CD4-positive, alpha-beta T cell treated with Interleukin-4 for 1 hour (primary cell): ENCODE measurements at places on chromosomes 1 and 21.

- DNase-seq = no peak
Observed at GRCh38 chr1:82598337-82598736, 797.6 kb downstream of the ADGRL2 start.

- peak; percentile 55 for DNase-seq
Observed at GRCh38 chr1:37673920-37674319, 18.4 kb upstream of the CDCA8 start.

DNA sequence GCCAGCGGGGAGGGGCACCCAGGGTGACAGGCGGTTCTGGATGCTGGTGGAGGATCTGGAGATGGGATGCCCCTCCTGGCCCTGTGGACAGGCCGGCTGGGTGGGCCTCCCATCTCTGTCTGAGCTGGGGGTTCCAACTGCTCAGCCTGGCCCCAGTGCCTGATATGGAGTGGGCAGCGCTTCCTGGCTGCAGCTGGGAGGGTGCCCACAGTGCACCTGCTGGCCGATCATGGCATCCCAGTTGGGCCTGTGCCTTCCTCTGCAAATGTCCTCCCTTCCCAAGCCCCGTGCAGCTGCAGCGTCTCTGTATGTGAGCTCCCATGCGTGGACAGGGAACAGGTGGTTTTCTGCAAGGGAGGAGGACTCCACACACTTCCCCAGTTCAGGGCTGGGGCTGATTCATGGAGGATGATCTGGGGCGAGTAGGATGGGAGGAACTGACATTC, 2.1 kb downstream of the PFKL start:
- no peak for DNase-seq

DNA sequence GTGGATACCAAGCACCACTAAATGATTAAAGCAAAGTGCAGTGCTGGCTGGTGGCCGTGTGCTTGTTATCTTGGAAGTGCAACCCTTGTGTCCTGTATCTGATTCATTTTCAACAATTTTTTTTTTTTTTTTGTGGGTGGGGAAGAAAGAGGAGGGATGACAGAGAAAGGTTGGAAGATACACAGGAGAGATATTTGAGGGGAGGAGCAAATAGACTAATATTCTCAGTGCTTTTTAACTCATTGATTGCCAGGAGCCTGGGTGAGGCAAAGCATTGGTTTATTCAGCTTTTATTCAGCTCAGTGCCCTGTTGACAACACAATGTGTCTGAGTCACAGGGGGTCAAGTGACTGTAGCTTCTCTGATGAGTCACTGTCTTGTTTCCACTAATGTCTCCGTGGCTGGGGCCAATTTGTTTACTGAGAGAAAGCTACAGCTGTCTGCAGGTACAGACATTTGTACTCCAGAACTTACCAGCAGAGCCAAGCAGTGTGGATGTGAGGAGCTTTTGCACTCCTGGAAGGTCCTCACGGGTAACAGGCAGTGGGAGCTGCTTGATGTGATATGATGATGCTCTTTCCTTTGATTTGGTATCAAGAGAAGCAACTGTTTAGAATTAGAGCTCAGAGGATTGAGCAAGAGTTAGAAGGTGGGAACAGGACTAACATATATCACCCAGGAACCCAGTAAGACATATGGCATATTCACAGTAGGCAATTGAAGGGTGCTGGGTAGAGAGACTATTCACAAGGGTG, 23.6 kb upstream of the DNM3 start:
- DNase-seq = no peak

GRCh38 chr1:221704306-221704705, 37.6 kb downstream of the DUSP10 start:
- DNase-seq = no peak

GRCh38 chr1:204080163-204080903, 7.4 kb downstream of the SOX13 start:
- no peak for DNase-seq

DNA sequence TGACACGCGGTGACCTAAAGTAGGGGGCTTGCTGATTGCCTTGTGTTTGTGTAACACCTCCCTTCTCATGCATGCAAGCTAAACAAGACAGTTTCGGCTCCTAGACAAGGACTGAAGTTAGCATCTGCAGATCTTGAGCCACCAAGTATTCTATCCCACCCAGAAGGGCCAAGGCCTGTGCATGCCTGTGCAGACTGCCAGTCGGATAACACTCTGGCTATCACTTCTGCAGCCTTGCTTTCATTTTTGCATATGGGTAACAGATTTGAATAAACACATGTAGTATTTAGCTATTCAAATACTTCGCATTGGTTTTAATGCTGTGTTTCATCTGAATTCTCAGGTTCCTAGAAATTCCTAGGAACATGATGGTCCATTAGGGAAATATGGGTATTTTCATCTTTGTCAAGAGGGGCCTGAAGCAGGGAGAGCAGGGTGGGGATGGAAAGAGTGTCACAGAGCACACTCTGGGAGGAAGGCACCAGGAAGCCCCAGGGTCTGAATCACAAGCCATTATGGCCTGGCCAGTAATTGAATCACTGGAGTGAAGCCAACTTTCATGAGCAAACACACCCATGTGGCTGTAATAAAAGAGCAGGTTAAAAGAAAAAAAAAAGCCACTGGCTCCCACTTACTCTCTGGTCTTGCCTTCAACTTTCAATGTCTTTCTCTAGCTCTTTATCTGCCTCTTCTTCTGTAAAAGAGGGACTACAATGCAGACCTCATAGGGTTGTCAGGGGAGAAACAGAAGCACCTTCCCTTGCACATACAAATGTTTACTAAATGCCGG, 28.3 kb downstream of the GADD45A start:
- DNase-seq = no peak

DNA sequence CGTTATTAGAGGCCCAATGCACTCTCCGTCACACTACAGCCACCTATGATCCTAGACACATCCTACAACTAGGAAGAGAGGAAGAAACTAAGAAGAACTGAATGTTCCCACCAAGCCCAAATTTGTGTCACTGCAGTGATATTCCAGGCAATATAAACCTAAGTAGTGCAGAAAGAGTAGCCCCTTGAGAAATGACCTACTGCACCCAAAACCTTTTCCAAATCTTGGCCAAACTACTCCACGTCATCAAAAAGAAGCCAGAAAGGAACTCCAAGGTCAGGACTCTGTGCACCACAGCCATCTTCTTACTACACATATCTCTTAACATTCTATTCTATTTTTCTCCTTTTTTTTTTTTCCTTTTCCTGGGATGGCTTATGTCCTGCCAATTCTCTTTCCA, 60.2 kb downstream of the ADAMTS1 start:
- no peak for DNase-seq

DNA sequence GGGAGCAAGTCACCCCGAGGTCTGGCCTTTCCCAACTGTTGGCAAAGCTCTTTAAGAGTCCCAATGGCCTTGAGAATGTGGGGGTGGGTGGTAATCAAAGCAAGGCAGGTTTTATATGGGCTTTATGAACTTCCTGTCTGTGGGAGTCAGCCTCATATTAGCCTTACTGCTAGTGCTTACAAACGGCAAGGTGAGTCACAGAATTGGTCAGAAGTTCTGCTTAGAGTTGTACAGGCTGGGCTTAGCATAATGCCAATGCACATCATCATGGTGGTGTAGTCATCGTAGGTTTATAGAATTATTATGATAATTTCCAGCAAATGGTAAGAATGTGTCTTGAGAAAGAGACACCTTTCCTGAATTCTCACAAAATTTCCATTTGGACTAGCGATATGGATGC, 192.7 kb upstream of the KIAA0040 start:
- DNase-seq = no peak

- DNase-seq = no peak
Observed at GRCh38 chr1:207407655-207408260, 46.4 kb upstream of the CR2 start.

DNA sequence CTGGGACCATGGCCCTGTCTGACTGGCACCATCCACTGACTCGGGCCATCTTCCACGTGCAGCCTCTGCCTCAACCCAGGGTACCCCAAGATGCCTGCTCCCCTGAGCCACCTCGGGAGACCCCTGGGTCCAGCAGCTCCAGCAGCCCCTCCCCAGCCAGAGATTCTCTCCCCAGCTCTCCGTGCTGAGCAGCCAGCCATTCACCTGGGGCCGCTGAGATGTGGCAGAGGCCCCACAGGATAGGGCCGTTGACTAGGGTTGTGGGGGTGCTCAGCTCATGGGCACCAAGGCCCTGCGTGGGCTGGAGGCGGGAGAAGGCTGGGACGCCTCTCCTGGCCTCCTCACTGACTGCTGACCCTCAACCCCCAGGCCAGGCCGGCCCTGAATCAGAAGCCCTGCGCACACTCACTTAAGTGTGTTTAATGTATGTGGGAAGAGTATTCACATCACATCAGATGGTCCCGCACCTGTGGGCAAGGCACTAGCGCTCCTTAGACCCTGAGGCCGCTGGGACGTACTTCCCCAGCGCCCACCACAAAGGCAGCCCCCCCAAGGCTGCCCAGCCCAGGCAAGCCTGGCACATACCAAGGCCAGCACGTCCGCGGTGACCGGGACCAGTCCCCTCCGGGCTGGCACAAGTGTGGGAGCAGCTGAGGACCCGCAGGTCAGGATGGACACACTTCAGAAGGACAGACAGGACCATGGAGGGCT, 27.8 kb downstream of the SLC19A1 start:
- DNase-seq = no peak

DNA sequence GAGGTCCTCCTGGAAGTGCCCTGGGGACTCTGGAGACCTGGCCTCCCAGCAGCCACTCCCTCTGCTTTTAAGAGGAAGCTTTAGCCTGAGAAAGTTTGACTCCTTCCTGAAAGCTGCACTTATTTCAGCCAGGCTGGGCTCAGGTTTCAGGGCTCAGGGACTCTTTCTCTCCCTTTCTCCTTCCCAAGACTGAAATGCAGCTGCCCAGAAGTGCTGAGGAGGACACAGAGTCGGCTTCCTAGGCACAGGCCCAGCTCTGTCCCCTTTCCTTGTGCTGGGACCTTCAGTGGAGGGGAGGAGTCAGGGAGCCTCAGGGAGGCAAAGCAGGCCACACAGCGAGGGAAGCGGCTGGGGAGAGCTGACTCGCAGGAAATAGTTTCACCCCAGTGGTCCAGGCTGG, 137.3 kb downstream of the NAV1 start:
- DNase-seq = no peak

DNA sequence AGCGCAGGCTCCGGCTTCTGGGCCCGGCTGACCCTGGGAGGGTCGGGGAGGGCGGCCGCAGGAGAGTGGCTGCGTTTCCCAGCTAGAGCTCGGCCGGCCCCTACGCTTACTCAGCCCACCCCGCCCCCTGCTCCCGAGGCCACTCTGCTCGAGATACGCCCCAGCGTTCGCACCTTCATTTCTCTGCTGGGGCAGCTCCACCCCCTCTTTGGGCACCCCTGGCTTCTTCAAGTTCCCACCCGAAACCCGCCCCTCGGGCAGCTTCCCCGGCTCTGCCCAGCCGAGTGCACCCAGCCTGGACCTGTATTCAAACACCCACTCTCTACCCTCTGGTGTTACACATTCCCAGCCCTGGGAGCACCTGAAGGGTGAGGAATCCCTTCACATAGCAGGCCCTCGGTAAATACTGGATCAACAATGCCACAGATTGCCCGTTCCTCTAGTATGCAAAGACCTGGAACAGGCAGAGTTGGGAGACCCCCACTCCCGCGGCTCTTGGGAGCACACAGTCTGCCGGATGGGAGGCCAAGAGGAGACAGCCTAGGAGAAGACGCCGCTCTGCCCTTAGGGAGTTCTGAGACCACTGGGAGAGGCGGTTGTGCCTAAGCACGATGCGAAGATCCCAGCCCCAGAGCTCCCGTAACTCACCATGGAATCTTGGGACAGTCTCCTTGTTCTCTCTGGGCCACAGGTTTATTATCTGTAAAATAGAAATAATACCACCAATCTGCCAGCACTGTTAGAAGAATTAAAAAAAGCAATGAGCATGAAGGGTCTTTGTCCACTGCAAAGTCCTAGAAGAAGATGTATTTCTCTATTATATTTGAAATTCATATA, 566 bp upstream of the PAQR7 start:
- peak; percentile 14 for DNase-seq

- DNase-seq = no peak
Observed at GRCh38 chr21:27023186-27023585, 56.3 kb upstream of the ADAMTS5 start.

GRCh38 chr1:243482141-243483022, 226.5 kb downstream of the SDCCAG8 start:
- DNase-seq = no peak

GRCh38 chr21:44065428-44065827, 41.8 kb upstream of the PWP2 start:
- DNase-seq = peak; percentile 88

DNA sequence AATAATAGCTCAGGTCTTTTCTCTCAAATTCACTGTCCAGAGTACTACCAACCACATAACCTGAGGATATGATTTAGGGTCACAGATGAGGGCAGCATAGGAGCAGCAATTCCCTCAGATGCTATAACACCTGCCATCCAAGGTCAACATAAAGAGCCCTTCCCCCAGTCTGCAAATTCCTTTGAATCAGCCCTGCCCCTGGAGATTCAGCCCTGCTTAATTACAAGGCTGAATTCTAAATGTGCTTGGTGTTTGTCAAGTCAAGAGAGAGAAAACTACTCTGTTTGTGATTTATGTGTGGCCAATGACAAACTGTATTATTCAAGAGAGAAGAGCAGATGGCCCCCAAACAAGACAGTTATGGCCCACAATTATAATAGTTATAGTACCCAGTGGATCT, 195.7 kb upstream of the ADGRL2 start:
- DNase-seq = no peak

DNA sequence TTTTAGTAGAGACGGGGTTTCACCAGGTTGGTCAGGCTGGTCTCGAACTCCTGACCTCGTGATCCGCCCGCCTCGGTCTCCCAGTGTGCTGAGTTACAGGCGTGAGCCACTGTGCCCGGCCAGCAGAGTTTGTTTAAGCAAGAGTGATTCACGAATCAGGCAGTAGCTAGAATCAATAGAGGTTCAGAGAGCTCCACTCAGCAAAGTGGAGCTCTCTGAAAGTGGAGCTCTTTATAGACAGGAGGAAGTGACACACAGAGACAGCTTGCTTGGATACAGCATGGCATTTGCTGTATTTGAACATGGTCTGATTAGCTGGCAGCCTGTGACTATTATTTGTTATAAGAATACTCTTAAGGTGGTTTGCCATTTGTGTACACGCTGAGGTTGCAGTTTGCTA, 27.1 kb upstream of the CD34 start:
- no peak for DNase-seq

DNA sequence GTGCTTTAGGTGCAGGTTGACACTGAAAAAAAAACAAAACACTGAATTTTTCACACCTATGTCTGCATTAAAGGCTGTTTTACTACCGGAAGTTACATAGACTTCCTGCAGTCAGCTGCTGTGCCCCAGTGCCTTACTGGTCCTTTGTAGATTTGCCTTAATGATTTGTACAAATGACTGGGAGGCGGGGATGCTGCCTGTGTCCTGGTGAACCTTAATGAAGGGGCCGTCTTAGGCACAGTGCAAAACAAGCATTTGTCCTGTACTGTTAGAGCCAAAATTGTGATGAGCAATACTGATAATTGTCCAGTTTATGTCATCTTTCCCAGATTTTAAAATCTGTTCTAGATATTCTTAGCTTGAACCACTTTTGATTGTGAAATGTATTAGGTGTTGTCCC, 90.9 kb upstream of the PGD start:
- peak; percentile 33 for DNase-seq
